ENCODE measurements at places on chromosomes 2 and 18.
A peak's percentile ranks its signal among the peaks of the same experiment; 100 is the strongest.

DNA sequence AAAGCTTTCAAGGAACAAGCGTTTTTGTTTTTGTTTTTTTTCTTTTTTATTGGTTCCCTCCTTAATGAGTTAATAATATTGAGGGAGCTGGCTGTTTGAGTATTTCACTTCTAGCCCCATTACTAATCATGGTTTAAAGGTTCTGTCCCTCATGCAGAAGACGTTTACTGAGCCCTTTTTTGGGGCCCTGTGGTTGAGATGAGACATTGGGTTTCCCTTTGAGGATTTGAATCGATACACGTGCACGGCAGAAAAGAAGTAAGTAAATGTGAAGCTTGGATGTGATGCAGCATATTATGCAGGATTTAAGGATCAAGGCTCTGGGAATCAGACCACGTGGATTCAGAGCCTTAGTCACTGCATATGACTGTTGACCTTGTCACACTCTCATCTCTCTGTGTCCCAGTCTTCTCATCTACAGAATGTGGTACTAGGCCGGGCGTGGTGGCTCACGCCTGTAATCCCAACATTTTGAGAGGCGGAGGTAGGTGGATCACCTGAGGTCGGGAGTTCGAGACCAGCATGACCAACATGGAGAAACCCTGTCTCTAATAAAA is 1.0 kb upstream of the CHST10 start:
- no peak for DNase-seq

DNA sequence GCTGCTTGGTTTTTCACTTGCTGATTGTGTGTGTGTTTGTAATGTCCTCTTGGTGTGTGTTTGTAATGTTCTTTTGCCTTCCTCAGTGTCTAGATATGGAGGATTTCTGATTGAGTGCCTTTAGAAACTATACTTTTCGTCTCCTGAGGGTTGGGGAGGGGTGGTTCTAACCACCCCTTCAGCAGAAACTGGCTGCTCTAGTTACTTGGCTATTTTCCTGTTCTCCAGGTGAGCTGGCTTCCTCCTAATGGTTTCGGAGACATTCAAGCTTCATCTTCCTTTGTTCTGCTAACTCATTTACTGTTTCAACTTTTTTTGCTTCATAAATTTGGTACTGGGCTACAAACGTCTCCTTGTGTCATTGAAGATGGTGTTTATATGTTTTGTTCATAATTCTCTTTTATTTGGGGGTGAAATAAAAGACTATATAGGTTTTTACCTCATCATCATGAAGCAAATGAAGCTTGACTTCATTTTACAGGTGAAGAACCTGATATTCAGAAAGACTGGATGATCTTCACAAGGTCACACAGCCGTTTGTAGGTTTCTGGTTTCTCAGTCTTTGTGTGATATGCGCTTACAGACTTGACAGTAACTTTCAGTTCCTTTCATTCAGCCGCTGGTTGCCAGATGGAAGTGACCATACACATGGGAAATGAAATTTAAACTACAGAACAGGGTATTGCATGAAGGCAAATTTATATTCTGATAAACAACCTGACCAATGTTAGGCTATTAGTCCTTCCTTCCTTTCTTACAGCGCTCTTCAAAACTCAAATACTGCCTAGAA is 238.5 kb downstream of the GALR1 start:
- no peak for DNase-seq

DNA sequence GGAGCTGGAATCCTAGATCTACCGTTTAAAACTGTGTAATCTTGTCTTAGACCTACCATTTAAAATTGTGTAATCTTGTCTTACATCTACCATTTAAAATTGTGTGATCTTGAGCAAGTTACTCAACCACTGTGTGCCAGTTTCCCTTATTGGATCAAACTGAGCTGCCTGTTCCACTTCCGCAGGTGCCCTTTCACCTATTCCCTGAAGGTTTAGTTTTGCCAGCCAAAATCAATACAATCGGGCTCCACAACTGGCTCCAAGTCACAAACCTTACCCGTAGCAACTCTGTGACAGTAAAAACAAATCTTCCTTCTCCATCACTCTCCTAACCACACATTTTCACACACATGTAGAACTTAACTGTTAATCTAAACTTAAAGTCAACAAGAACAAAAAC is 20.1 kb downstream of the DOCK10 start:
- no peak for DNase-seq

DNA sequence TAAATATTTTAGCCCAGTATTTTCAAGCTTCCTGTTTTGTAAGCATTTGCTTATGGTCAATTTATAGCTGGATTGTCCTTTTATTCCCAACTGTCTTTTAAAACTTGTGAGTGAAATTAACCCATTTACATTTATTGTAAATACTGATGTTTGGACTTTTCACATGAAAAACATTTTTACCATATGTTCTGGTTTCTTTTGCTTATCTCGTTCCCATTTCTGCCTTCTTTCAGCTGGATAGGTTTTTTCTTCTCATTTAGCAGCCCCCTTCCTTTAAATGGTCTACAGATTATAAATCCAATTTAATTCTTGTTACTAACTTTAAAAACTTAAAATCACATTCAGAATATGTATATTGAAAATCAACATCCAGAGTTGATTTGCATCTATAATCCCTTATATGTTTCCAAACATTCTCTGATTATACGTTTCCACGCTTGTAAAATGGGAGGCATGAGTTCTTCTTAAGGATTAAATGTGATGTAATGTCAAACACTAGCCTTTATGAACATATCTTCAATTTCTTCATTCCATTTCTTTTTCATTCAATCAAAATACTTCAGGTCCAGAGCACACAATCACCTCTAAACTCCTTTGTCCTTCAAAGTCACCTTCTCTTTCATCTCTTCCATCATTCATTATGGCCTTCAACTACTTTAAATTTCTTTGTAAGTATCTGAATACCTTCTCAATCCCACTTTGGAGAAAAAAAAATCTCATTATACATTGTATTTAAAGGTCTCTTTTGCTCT is 1.1 kb upstream of the KDM3A start:
- DNase-seq, result no peak

- no peak for DNase-seq
These were observed 129.0 kb upstream of the ACVR2A start for GRCh38 chr2:147715807-147716206.

DNA sequence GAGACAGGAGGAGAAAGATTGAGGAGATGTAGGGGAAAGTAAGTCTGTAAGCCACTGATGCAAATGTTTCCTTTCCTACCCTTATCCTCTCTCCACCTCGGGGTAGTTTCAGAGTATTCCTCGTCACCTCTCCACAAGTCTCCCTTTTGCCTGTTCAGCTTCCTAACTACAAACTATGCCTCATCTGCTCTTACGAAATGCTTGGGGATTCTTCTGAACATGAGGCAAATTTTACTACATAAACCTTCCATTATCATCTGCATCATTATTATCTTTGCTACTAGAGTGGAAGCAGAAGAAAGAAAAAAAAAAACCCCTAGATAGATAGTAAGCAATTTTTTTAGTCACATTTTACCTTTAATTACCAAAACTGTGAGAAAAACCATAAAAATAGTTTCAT is 43.1 kb upstream of the CWC22 start:
- DNase-seq, result no peak

DNA sequence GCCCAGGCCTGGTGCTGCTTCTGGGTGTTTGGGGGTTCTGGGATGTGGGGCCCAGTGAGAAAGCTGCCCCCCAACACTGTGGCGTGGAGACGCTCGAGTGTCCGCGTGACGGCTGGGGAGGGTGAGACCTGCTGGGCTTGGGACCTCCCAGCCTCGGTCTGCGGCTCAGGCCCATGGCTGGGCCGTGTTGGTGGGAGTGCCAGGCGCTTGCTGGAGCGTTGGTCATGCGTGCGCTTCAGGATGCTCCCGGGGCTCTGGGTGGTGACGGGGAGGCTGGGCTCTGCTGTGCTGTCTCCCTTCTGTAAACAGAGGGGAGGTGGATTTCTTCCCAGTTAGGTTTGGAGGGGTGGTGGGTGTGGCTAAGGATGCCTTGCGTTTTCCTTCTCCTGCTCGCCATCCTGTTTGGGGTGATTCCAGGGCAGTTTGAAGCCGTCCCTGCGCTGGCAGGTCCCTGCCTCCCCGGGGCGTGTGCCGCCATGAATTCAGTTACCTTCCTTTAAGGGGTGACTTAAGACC is 606 bp downstream of the GAL3ST2 start:
- no peak for DNase-seq

DNA sequence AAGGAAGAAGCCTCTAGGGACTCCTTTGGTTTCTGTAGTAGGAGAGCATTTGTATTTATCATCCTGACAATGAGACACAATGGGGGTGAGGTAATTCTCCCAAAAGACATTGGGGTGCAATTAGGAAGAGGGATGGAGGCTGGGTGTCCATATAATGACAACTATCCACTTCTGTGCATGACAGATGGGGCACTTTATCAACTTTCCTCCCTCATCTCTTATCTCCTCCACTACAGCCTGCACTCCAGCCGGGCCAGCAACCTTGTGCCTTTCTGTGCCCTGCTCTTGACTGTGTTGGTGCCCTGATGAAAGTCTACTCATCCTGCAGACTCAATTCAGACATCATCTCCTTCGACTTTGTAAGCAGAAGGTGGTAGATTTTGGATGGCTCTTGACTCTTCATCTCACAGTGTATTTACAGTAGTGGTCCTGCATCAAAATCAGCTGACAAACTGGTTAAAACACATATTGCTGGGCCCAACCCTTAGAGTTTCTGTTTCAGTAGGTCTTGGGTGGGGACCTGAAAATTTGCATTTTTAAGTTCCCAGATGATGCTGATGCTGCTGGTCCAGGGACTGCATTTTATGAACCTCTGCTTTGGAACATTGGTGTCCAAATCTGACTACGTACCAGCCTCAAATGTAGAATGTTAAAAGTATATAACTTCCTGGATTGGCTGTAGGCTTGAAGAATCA is 40.8 kb upstream of the CFAP36 start:
- DNase-seq, result no peak

GRCh38 chr2:26711457-26712161 is 19.1 kb downstream of the KCNK3 start:
- no peak for DNase-seq

- DNase-seq, result peak; percentile 64
These were observed 64.4 kb upstream of the REV1 start for GRCh38 chr2:99554238-99554637.

Data from ELF-1 (cell line).